Cerebellar nuclear complex (tissue), 1 donor: ENCODE measurements at places on chromosomes 7 and 10.

DNA sequence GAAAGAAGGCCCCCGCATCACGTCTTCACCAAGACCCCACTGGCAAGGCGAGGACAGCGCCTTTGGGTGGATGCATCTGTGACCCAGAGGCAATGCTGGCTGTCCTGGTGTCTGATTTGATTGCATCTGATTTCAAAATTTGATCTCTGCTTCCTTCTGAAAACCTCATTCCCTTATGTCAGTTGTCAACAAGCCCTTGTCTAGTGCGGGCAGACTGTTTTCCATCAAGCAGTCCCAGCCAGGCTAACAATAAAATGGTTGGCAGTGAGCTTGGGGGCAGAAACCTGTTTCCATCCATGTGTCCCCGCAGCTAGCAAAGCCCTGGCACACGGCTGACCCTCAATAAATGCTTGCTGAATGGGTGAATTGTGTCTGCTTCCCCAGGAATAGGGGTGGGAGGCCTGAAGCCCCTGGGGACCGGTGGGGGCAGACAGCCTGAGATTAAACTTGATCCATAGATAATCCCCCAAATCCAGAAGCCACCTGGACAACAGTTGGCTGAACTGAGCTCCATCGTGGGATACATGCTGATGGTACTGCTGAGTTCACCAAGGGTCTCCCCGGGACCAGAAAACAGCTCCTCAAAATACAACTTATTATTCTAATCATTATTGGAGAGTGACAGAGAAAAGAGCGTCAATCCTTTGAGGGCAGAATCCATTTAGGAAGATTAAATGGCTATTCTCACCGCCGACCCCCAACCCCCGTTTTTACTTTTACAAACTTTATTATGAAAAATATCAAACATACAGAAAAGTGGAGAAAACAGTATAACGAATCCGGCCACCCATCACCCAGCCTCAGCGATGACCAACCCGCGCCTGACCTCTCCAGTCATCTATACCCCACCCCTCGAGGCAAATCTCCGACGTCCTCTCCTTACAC is 912 bp upstream of the DUSP5 start:
- peak; percentile 73 for DNase-seq

DNA sequence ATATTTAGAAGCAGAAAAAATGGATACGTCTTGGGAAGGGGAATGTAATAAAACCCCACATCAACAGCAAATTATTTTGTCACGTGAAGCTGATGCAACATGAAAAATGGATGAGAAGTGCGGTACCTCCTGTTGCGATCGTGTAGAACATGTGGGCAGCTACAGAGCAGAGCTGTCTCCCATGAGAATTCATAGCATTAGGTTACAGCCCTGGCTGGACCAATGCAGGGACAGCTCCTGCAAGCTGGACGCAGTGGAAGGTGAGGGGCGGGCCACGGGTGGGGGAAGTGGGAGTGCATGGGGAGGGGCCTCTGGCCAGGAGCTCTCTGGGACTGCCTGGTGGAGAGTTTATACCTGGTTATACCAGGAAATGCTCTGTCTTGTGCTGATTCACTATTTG is 120.3 kb downstream of the GATA3 start:
- DNase-seq: no peak

GRCh38 chr7:49295146-49295545 is 370.8 kb downstream of the CDC14C start:
- DNase-seq: no peak

DNA sequence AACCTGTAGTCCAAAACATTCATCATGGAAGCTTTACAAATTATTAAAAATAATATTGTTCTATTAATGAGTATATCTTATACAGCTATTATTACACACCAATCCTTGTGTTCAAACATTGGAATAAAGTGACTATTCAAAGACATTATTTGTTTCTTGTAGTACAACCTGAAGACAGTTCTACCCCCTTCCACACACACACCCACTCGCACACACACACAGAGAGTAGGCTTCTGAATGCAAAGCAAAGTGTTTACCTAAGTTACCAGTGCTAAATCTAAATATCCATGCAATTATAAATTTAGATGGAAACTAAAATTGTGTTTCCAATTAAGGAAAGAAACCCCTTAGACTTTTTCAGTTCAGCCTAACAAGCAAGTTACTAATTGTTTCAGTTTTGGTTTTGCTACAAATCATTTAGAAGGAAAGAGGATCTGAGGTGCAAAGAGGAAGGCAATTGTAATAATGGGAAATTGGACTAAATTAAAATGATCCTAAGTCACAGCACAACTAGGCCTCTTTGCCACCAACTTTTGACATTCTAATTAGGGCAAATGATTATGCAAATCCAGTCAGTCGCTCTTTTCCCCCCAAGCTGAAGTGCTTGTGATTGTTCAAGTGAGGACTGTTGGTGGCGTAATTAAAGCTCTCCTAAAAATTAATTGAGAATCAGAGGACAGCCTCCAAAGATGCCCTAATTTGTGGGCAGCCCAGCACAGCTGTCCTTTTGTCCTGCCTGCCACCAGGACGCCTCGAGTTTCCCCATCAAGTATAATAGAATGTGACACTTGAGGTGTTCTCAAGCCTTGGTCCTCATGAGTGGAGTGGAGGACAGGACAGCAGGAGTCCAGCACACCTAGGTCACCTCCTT is 19.9 kb upstream of the ATOH7 start:
- DNase-seq: no peak

- no peak for DNase-seq
Observed at GRCh38 chr7:113279256-113279655, 160.9 kb upstream of the SMIM30 start.

GRCh38 chr10:6171881-6172695 is 30.6 kb upstream of the PFKFB3 start:
- no peak for DNase-seq

GRCh38 chr7:72334698-72335097 is 77.4 kb downstream of the CALN1 start:
- DNase-seq: no peak

DNA sequence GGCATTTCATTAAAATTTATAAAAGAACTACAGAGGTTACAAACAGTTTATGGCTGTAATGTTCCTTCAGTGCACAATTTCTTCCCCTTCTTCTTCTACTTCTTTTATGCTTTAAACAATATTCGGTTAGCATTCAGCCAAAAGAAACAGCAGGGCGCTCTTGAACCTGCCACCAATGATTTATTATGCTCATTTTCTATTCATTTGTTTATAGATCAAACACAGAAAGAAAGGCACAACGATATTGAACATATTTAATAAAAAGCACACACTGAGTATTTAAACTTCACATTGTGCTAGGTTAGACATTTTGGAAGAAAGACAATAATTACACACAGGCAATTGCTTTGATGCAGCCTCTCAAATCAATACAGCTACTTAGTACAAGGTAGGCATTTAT is 1025.8 kb upstream of the LRRN3 start:
- DNase-seq: no peak

DNA sequence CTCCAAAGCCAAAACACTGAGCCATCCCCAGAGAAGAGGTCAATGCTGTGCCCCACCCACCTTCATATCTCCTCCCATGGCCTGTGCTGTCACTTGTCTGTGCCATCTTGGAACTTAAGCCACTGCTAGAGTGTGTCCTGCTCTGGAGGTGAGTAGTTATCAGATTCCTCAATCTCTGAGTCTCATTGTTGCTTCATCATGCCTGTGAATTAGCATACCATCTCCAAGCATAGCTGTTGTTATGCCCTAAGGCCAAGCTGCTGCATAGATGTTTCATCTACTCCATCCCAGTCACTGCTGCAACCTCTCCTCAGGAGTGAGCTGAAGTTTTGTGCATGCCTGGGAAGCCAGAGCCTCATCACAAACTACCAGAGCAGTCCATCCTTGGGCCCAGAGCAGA is 349.0 kb downstream of the ZWINT start:
- no peak for DNase-seq

GRCh38 chr7:24337180-24337579 is 53.2 kb downstream of the NPY start:
- no peak for DNase-seq

DNA sequence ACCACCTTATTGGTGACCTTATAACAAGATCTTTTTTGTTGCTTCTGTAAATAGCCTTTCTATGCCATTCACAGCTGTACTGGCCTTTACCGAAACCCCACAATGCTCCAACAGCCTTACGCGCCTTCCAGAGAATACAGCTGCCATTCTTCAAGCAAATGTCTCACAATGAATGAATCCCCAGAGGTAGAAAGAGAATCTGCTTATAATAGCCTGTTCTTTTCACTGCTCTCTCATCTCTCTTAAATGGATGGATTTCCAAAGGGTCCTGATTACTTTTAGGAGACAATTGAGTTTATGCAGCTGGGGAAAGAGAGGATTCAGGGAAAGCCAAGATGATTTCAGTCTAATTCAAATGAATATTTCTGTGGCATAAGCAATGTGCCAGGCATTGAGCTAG is 183.1 kb upstream of the PDE1C start:
- DNase-seq: no peak

DNA sequence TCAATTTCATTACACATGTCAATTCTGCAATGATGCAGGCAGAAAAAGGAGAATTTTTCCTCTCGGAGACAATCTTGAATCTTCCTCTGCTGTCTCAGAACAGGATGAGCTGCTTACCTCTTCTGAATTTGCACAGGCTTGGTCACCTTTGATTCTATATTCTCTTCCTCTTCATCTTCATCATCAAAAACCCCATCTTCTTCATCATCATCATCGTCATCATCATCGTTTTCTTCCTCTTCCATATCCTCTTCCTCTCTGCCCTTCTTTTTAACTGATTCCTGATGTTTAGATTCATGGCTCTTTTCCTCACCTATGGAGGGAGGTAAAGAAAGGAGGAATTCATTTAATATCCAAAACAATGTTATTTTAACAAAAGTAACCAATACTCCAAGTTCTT is 8.0 kb downstream of the RBM28 start:
- DNase-seq: no peak

DNA sequence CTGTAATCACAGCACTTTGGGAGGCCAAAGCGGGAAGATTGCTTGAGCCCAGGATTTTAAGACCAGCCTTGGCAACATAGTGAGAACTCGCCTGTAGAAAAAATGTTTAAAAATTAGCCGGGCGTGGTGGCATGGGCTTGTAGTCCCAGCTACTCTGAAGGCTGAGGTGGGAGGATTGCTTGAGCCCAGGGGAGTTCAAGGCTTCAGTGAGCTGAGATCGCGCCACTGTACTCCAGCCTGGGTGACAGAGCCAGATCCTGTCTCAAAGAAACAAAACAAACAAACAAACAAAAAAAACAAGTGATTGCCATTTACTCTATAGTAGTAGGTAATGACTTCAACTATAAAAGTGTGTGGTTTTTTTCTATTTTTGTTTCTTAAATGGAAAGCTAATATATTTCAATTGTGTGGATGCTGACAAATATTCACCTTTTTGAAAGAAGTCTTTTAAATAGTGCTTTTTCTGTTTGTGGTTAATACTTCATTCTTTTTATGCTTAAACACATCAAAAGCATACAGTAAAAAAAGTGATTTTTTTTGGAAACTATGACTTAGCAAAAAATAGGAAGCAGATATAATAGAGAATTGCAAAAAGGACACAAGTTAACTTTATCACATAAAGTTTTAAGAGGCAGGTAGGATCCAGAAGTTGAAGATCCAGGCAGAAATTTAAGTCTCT is 48.4 kb downstream of the ZNF277 start:
- DNase-seq: no peak

GRCh38 chr7:48411619-48412018 is 240.4 kb downstream of the ABCA13 start:
- no peak for DNase-seq

DNA sequence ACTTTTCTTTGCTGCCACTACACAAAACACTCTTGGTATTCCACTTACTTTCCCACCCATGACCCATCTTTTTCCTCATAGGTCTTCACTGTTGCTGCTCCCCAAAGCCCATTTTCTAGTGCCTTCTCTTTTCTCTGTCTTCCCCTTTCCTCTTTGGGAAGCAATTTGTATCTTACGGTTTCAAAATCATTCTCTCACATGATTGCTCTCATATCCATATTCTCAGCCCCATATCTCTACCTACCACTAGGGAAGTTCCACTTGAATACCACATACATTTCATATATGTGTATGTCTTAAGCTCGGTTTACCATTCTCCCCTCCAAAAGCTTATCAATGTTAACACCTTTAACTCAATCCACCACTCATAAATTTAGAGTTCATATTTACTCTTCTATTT is 3.2 kb upstream of the UBE2D1 start:
- DNase-seq: no peak

- DNase-seq: no peak
Observed at GRCh38 chr7:132412435-132412834, 163.8 kb downstream of the PLXNA4 start.

GRCh38 chr10:77164616-77165311 is 472.8 kb downstream of the KCNMA1 start:
- no peak for DNase-seq

DNA sequence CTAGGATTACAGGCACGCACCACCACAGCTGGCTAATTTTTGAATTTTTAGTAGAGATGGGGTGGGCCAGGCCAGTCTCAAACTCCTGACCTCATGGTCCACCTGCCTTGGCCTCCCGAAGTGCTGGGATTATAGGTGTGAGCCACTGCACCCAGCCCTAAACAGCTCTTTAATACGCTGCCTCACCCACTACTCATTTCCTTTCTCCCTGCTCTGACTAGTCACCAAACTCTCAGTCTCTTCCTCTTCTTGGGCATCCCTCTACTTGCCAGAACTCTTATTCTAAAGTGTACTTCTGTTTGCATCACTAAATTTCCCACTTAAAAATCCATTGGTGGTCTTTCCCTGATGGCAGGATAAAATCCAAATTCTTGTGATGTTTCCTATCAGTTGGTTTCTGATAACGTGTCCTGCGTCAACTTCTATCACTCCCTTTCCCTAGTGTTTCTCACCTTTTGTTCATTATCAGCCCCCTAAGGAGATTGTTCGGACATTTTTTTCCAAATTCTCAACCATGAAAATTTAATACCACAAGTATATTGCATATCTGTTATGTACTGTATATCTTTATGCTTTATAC is 124.7 kb downstream of the CUBN start:
- no peak for DNase-seq

DNA sequence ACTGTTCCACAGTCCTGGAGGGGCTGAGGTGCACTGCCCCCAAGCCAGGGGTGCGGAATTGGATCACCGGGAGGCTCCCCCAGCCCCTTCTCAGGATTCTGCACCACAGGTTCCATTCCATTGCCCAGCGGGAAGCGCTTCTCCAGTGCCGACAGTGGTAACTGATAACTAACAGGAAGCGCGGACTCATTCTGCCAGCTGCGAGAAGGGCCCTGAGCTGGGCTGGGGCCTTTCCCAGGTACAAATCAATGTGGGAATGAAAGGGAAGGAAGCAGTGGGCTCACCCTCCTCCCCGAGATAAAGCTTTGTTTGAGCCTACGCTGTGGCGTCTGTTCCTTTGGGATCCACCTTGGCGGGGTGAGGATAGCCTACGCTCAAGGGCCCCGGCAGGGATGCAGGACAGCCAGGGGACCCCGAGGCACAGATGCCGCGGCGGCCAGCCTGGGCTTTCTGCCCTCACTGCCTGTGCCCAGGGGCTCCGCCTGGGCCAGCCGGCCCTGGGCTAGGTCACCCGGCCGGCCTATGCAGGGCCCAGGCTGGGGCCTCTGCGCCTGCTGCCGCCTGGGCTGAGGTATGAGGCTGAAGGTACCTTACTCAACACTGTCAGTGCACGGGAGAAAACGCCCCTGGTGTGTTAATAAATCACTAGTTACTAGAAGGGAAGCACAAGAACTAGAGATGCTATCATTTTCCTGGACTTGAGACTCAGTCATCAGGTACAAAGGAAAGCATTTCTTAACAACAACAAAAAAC is 39.4 kb downstream of the EN2 start:
- DNase-seq: no peak

GRCh38 chr7:95686109-95686508 is 86.2 kb upstream of the DYNC1I1 start:
- DNase-seq: no peak

GRCh38 chr10:56679578-56679977 is 318.5 kb upstream of the ZWINT start:
- DNase-seq: no peak

- no peak for DNase-seq
Observed at GRCh38 chr7:157567666-157568065, 230.9 kb downstream of the DNAJB6 start.
